Esophagus squamous epithelium (tissue), 5 donors: ENCODE measurements at places on chromosomes 7 and 10.

GRCh38 chr7:103143868-103144267 lies 5.0 kb downstream of the NAPEPLD start:
- H3K27ac ChIP-seq, result no peak overlapping the region
- no peak overlapping the region for H3K4me3 ChIP-seq
- no peak for DNase-seq
- H3K36me3 ChIP-seq, result no peaks in the 10 kb centered on the region
- peaks cover 6% of the 10 kb centered on the region for H3K4me1 ChIP-seq
- no peaks in the 10 kb centered on the region for H3K27me3 ChIP-seq

GRCh38 chr10:5318148-5318547 lies 46.6 kb upstream of the UCN3 start:
- H3K27me3 ChIP-seq, result no peaks in the 10 kb centered on the region
- H3K4me1 ChIP-seq, result no peaks in the 10 kb centered on the region

GRCh38 chr10:51204066-51204465 lies 129.8 kb downstream of the PRKG1 start:
- H3K4me3 ChIP-seq, result no peak overlapping the region
- H3K36me3 ChIP-seq, result no peaks in the 10 kb centered on the region
- H3K27me3 ChIP-seq, result no peaks in the 10 kb centered on the region
- DNase-seq, result no peak
- H3K4me1 ChIP-seq, result peaks cover 13% of the 10 kb centered on the region
- no peak overlapping the region for H3K27ac ChIP-seq

DNA sequence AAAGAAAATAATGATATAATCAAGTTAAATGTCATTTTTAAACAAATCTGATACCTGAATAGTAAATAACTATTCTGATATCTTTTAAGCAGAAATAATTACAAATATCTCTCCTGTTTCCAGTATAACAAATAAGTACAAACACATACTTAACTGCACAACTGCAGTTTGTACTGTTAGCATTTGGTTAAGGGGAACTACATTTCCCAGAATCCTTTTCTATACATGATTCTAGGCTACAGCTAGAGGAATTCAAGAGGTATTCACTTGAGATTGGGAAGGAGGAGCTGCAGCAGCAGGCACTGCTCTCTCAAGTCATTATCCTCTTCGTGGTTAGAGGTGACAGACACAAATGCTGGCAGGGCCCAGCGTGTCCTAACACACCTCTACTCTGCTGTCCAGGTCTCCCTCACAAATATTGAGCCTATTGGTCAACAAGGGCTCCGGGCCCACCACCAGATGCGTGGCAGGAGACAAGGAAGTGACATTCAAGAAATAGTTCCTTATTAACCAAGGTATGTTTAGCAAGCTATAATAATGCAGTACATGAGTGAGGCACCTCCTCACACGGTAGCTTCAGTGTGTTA lies 255.1 kb upstream of the MKLN1 start:
- peak overlapping the region; percentile 60 for H3K27ac ChIP-seq
- no peak for DNase-seq
- no peaks in the 10 kb centered on the region for H3K27me3 ChIP-seq
- H3K4me3 ChIP-seq, result no peak overlapping the region

DNA sequence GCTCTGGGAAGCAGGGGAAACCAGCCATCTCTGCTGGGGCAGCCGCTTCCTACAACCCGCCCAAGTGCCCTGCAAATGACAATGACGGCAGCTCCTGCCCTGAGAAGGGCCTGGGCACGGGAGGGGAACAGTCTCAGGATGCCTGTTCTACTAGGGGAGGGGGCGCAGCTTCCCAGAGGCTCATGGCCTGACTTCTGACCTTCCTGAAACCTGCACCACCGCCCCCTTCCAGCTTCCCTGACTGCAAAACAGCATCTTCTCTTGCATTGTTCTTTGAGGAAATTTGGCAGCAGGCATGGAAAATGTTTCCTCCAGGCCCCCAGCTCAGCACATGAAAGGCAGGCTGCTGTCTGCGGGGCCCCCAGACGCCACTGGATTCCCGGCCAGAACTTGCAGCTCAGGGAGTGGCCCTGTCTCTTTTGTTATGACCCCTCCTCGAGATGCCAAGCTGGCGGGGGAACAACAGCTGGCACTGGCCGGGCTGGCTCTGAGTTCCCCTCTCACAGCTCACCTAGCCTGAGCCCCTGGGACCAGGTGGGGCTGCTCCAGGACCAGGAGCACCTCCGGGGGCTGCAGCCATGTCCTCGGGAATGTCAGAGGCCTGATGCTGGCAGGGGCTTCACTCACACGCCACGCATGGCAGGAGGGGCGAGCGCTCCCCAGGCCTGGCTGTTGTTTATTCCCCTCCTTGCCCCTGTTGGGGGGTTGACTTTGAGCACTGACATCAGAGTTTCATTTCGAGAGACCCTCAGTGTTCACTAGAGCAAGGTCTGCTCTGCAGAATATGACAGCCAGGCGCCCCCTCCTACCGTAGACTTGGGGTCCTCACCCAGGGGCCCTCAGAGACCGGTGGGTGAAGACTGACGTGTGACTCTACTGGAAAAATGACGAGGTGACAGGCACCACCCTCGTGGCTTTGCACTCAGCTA lies 62.7 kb downstream of the CALML3 start:
- no peak for DNase-seq
- no peaks in the 10 kb centered on the region for H3K27me3 ChIP-seq
- peaks cover 80% of the 10 kb centered on the region for H3K4me1 ChIP-seq
- no peaks in the 10 kb centered on the region for H3K36me3 ChIP-seq

GRCh38 chr7:6175645-6176044 lies 96.8 kb downstream of the CYTH3 start:
- H3K4me3 ChIP-seq, result no peak overlapping the region
- H3K27ac ChIP-seq, result no peak overlapping the region
- H3K4me1 ChIP-seq, result no peaks in the 10 kb centered on the region
- H3K27me3 ChIP-seq, result no peaks in the 10 kb centered on the region
- no peak for DNase-seq

DNA sequence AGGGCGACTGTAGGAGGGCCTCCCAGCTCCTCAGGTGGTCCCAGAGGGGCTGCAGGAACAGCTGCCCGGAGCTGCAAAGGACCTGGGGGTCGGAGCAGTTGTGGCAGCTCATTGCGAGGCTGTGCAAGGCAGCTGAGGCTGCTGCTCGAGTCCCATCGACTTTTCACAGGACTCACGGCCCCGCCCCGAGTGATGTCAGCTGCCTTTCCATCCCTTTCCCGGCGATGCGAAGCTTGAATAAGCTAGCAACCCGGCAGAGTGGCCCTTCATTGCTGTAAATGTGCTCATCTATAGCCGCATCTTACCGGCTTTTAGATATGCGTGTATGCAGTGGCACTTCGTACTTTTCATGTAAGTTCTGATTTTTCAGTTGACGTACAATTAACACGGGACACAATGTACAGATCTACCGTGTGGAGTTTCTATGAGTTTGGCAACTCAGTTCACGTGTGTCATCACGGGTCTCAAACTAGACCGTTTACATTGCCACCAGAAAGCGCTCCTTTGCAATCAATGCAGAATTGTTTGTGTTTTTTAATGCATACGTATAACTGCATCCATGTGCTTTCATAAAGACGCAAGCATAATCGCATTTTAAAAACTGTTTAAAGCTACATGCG lies at the start of gene CH25H:
CH25H (minus strand) TSS at position 137 of the 620 bp plus-strand sequence; CDS start at position 112, 25 bp downstream.
- no peak for DNase-seq
- no peaks in the 10 kb centered on the region for H3K36me3 ChIP-seq
- H3K4me3 ChIP-seq, result peak within 1 kb of the TSS; percentile 59
- H3K27ac ChIP-seq, result peak within 1 kb of the TSS; percentile 80
- no peaks in the 10 kb centered on the region for H3K27me3 ChIP-seq

GRCh38 chr7:219581-220150 lies 27.3 kb downstream of the FAM20C start:
- H3K27me3 ChIP-seq, result no peaks in the 10 kb centered on the region
- no peak overlapping the region for H3K4me3 ChIP-seq
- no peaks in the 10 kb centered on the region for H3K36me3 ChIP-seq
- peaks cover 54% of the 10 kb centered on the region for H3K4me1 ChIP-seq

- no peaks in the 10 kb centered on the region for H3K27me3 ChIP-seq
- H3K4me3 ChIP-seq, result no peak overlapping the region
- H3K4me1 ChIP-seq, result peaks cover 22% of the 10 kb centered on the region
- no peak for DNase-seq
- H3K27ac ChIP-seq, result no peak overlapping the region
Measured at GRCh38 chr7:64916-65341, 127.4 kb upstream of the FAM20C start.

GRCh38 chr7:130891254-130892094 lies 157.5 kb upstream of the KLF14 start:
- peak overlapping the region; percentile 94 for H3K27ac ChIP-seq
- H3K27me3 ChIP-seq, result no peaks in the 10 kb centered on the region
- DNase-seq, result no peak
- H3K36me3 ChIP-seq, result peaks cover 33% of the 10 kb centered on the region
- H3K4me1 ChIP-seq, result peaks cover 41% of the 10 kb centered on the region

DNA sequence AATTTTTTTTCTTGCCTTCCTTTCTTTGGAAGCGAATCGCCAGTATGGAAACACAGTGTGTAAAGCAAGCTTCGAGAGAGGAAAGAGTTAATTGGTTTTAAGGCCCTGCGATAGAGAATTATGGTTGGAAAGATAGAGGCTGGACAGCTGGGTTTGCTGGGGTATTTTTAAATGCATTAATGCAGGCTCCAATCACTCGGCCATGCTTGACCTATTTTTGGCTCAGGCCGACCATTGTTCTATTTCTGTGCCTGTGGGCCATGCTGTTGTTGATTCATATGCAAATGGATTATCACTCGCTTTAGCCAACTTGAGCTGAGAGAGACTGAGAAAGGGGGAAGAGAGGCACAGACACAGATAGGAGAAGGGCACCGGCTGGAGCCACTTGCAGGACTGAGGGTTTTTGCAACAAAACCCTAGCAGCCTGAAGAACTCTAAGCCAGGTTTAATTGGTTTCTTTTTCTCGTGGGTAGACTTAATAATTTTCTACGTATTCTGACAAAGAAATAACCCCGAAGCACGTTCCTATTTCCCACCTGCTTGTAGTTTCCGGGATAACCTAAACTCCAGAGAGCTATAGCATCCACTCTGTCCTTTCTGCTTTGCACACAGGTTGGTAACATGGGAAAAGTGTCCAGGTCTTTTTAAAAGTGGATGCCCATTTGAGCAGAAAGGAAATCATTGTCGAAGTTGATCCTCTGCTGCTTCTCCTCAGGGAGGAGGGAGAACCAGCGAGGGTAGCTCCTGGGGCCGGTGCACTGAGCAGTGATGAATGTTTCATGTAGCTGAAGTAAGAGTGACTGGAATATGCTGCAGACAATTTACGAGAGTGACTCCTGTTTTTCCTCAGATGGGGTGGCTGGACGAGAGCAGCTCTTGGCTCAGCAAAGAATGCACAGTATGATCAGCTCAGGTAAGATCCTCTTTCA lies at the start of gene HDAC9:
HDAC9 (plus strand) TSS at position 338 of the 929 bp plus-strand sequence; CDS start at position 892, 554 bp downstream.
- H3K36me3 ChIP-seq, result no peaks in the 10 kb centered on the region
- peak within 1 kb of the TSS; percentile 37 for H3K4me3 ChIP-seq
- H3K27ac ChIP-seq, result peak within 1 kb of the TSS; percentile 49
- H3K4me1 ChIP-seq, result peaks cover 19% of the 10 kb centered on the region

DNA sequence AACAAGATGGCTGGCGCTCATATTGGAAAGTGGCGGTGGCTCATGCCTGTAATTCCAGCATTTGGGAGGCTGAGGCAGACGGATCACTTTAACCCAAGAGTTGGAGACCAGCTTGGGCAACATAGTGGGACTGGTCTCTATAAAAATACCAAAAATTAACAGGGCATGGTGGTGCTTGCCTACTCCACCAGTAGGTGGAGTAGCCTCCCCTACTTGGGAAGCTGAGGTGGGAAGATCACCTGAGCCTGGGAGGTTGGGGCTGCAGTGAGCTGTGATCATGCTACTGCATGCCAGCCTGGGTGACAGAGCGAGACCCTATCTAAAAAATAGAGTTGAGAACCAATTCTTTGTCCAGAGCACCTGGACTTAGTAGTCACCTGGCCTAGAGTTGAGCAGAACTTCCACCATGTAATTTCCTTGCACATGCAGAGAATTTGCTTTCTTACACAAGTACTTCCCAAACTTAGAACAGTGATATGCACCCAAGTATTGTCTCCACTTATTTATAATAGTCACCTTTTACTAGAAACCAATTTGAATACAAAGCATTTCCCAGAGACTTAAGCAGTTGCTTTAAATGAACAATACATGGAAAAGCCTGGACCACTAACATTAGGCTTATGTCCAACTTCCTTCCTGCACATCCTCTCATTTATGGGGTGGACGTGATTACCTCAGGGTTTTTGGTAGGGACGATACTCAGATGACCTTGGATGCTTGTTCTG lies 15.9 kb downstream of the LAMB4 start:
- no peak overlapping the region for H3K4me3 ChIP-seq
- no peak overlapping the region for H3K27ac ChIP-seq
- H3K27me3 ChIP-seq, result no peaks in the 10 kb centered on the region
- H3K36me3 ChIP-seq, result no peaks in the 10 kb centered on the region
- no peak for DNase-seq
- no peaks in the 10 kb centered on the region for H3K4me1 ChIP-seq

GRCh38 chr10:6108631-6109443 lies 20.0 kb downstream of the RBM17 start:
- peaks cover 52% of the 10 kb centered on the region for H3K36me3 ChIP-seq
- H3K27ac ChIP-seq, result no peak overlapping the region
- H3K4me3 ChIP-seq, result no peak overlapping the region
- no peaks in the 10 kb centered on the region for H3K27me3 ChIP-seq
- no peak for DNase-seq
- H3K4me1 ChIP-seq, result peaks cover 4% of the 10 kb centered on the region

GRCh38 chr10:125156739-125157480 lies 3.5 kb downstream of the CTBP2 start:
- DNase-seq, result no peak
- H3K27ac ChIP-seq, result peak overlapping the region; percentile 99
- H3K4me1 ChIP-seq, result peaks cover 52% of the 10 kb centered on the region
- H3K36me3 ChIP-seq, result no peaks in the 10 kb centered on the region

DNA sequence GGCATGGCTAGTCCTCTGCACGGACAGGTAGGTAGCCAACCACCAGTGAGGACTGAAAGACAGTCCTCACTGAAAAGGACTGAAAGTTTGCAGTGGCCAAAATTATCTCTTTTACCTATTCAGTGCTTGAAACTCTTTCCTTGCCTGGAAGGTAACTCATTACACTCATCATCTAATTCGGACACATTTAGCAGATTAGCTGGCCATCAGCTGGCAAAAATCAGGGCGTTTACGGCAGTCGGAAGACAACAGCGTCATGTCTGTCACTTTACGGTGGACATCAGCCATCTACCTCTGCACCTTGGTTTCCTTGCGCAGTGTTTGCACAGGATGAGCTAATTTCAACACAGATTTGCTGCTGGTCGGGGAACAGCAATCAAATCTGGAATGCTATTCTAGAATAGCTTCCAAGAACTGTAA lies 740 bp downstream of the ANXA7 start:
- no peaks in the 10 kb centered on the region for H3K27me3 ChIP-seq
- no peaks in the 10 kb centered on the region for H3K36me3 ChIP-seq
- DNase-seq, result no peak
- peak overlapping the region; percentile 99 for H3K27ac ChIP-seq
- peak overlapping the region; percentile 97 for H3K4me3 ChIP-seq

GRCh38 chr10:36688717-36689116 lies 436.7 kb upstream of the ANKRD30A start:
- no peak overlapping the region for H3K27ac ChIP-seq
- no peak for DNase-seq
- H3K27me3 ChIP-seq, result no peaks in the 10 kb centered on the region
- no peak overlapping the region for H3K4me3 ChIP-seq
- H3K4me1 ChIP-seq, result no peaks in the 10 kb centered on the region

- H3K4me1 ChIP-seq, result peaks cover 40% of the 10 kb centered on the region
- H3K27me3 ChIP-seq, result no peaks in the 10 kb centered on the region
- no peak overlapping the region for H3K4me3 ChIP-seq
- no peak overlapping the region for H3K27ac ChIP-seq
Measured at GRCh38 chr7:123538189-123538714, 3.9 kb upstream of the IQUB start.
